Right atrium auricular region (tissue), 2 donors: ENCODE measurements at places on chromosomes 4 and X.

DNA sequence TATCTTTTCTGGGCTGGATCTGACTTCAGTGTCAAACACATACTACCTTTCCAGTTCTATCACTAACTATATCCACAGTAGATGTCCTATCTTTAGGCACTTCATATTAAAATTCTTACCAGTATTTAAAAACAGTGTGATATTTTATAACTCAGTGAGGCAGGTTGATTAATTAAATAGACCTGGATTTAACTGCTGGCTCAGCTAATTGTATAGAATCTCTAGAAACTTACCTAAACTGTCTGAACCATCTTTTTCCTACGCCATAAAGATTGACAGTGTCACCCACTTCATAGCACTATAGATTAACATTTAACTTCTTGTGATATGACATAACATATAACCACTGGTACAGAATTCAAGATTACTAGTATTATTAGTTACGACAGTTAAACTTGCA lies 935.3 kb downstream of the FAT4 start:
- DNase-seq: no peak

- DNase-seq: no peak
Observed at GRCh38 chrX:139890991-139891700, 41.7 kb downstream of the ATP11C start.

DNA sequence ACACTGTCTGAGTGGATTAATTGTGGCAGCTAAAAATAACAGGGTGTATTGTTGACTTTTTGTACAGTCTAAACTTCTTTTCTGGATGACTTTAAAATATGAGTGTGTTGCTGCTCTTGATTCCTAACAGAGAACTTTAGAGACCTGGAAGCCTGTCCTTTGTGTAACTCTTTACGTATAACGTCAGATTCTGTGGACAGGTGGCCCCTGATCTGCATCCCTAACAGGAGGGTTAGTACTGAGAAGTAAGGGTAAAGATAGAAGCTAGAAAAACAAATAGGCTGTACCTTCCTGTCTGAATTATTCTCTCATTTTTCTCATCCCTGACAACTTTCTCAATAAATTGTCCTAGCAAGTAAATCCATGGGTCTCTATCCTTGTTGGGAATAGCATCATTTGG lies 105.7 kb upstream of the LIMCH1 start:
- DNase-seq: no peak

- no peak for DNase-seq
Observed at GRCh38 chr4:122131562-122132157, 20.5 kb upstream of the BLTP1 start.

- DNase-seq: no peak
Observed at GRCh38 chr4:115763051-115763450, 649.6 kb upstream of the NDST4 start.

- no peak for DNase-seq
Observed at GRCh38 chrX:69298466-69299140, 133.3 kb upstream of the PJA1 start.

- no peak for DNase-seq
Observed at GRCh38 chrX:111013778-111014455, 82.1 kb upstream of the PAK3 start.

- no peak for DNase-seq
Observed at GRCh38 chr4:46550471-46550870, 160.5 kb upstream of the GABRA2 start.

GRCh38 chr4:152014280-152014679 lies 253.5 kb upstream of the GATB start:
- no peak for DNase-seq

DNA sequence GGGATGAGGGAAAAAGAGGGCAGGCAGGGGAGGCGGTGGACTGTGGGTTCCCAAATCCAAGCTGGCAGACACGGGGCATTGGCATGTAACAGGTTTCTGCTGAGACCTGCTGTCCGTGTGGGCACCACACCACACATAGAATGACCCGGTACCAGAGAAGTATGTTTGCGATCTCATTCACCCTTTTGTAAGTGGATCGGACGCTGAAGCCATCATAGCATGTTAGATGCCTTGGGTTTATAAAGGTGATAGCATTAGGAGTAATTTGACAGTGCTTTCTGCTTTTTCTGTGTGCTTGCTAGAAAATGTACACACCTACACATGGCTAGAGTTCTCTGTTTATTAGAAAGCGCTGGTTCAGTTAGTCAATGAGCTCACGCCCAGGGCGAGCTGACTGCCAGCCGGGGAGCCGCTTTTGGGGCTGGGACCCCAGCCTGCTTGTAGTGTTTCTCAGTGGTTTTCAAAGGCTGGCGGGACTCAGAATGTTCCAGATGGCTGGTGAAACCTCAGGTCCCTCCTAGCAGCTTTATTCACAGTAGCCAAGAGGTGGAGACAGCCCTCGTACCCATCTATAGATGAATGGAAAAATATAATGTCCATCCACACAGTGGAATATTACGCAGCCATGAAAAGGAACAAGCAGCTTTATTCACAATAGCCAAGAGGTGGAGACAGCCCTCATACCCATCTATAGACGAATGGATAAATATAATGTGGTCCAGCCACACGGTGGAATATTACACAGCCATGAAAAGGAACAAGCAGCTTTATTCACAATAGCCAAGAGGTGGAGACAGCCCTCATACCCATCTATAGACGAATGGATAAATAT lies 579 bp downstream of the IL3RA start:
- DNase-seq: no peak

DNA sequence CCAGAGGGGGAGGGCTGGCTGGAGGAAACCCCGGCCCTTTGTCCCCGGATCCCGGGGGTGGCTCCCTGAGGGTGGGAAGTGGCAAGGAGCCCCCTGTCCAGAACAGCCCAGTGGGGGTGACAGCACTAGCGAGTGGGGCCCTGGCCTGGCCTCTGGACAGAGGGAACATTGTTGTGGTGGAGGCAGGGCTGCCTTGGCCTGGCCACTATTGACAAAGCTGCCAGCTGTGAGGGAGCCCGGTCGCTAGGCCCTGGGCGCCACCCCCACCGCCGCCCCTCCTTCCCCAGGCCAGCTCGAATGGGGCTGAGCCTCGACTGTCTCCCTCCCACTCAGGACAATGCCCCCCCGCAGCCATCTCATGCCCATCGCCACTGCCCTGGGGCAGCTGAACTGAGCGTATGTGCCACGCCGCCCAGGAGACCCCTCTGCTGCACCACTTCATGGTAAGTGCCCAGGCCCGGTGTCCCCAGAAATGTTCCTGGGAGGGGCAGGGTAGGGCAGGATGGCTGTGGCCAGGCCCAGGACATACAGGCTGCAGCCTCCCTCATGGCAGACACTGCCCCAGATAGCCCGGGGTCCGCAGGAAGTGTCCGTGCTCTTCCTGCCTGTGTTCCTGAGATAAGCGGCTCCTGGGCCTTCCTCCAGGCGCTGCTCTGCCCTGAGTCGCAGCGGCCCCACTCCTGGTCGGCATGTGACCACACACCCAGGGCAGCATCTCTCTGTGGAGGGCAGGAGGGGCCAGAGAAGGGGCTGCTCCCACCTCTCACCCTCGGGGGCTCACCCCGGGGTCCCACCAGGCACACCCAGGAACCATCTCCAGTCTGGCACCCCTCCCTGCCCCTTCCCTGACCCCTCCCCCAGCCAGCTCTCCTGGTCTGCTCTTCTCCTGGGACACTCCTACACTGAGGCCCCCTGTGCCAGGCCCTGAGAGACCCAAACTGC lies 1.4 kb downstream of the PLXNB3 start:
- DNase-seq: no peak

GRCh38 chr4:30696191-30696590 lies 24.0 kb upstream of the PCDH7 start:
- no peak for DNase-seq

DNA sequence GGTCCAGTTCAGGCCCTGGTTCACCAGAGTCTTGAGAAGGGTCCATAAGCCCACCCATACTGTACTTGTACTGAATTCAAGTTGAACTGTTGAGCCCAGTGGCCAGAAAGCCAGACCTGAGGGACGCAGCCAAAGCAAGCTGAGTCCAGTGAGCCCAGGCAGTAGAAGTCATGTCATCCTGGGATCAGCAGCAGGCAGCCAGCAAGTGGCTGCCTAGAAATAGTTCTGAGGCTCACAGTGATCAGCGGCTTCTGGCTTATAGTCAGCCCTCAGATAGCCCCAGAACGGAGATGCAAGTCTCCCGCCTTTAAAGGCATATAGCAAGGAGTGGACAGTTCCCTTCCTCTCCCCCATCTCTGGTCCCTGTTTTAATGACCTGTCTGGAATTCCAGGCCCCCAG lies 347.1 kb downstream of the FBXW7 start:
- no peak for DNase-seq

- DNase-seq: no peak
Observed at GRCh38 chrX:107207089-107207488, 678 bp downstream of the DNAAF6 start.

DNA sequence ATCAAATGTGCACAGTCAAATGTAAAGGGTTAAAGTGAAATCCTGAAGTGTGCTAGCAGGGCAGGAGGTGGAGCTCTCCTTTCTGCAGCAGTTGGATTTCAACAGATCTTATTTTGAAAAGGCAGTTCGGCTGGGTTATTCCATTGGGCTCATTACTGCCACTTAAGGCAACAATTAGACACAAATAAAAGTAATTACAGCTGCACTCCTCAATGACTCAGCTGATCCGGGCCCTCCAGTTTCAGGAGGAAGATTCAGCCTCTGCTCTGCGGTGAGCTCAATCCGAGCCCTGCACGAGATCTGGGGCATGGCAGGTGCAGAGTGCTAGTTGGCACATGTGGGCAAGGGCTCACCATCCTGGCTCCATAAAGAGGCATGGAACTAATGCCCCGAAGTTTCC lies 85.4 kb downstream of the PHKA2 start:
- no peak for DNase-seq

DNA sequence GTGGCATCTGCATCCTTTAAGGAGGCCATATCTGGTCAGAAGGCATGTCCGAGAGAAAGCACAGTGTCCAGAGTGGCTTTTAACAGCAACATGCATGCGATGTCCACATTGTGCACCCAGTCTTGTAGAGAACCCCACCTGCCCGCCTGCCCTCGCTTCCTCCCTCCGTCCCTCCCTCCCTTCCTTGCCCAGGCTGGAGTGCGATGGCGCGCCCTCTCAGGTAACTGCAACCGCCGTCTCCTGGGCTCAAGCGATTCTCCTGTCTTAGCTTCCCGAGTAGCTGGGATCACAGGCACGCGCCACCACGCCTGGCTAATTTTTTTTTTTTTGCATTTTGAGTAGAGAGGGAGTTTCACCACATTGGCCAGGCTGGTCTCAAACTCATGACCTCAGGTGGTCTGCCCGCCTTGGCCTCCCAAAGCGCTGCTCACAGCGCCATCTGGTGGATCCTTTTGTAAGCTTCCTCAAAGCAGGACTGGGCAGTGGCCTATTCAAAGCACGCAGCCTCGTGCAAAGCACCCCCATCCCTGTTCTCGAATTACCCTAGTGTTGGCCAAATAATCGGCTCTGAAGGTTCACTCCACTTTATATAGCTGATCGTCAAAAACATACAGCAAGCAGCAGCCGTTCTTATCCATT lies 15.0 kb downstream of the BRCC3 start:
- DNase-seq: no peak

DNA sequence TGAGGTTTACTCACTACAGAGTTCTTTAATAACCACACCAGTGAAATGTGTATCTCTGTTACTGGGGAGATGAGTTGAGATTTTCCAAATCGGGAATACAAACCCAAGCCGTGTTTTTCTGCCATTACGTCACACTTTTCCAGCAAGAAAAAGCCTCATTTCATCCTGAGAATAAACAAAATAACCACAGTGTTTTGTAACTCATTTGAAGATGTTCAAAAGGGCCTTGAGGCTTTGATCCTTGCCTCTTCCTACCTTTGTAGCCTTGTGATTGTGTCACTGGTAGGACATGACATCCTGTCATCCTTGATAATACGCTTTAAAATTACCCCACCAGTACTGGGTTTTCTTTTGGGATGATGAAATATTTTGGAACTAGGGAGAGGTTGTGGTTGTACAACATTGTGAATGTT lies 2.9 kb downstream of the USP11 start:
- DNase-seq: no peak

GRCh38 chrX:13015536-13016236 lies 28.7 kb downstream of the FAM9C start:
- no peak for DNase-seq

- peak; percentile 62 for DNase-seq
Observed at GRCh38 chrX:135974279-135974856, 580 bp upstream of the MMGT1 start.

GRCh38 chr4:145609481-145610427 lies 9.4 kb upstream of the MMAA start:
- DNase-seq: peak; percentile 67

GRCh38 chrX:25083661-25084060 lies 67.9 kb upstream of the ARX start:
- no peak for DNase-seq

DNA sequence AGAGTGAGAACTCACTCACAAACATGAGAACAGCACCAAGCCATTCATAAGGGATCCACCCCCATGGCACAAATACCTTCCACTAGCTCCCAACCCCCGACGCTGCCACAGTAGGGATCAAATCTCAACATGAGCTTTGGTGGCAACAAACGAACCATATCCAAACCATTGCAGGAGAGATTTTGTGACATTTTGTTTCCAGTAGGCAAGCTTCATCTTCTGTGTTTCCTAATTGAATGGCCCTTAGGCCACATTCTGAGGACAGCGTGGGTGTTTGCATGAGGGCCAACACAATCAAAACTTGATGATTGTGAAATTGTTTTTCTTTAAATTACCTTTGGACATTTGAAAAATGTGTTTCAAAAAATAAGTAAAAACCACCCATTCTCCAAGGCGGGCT lies 102.6 kb upstream of the LNX1 start:
- DNase-seq: no peak

DNA sequence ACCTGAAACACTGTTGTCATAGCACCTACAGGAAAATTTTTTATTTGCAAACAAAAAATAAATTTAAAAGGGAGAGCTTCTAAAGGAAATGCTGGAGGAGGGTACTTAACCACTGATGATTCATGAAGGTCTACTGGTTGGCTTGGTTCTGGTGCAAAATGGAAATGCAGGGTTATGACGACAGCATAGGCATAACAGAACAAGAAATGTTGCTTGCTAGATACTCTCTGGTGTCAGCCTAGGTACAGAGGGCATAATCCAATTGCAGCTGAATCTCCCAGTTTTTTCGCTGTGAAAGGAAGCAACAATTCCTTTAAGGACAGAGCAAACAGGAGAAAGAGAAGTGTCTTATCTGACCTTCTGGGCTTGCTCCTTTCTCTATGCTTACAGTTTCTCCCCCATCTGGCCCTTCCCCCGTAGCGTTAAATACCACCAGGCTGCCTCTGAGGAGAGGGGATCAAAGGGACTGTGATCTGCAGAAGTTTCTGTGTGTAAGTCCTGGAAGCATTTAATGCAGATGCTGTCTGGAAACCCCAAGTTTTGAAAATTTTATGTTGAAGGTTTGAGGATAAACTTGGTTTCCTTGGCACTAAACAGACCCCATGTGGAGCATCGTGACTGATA lies 23.7 kb upstream of the CASK start:
- DNase-seq: no peak

DNA sequence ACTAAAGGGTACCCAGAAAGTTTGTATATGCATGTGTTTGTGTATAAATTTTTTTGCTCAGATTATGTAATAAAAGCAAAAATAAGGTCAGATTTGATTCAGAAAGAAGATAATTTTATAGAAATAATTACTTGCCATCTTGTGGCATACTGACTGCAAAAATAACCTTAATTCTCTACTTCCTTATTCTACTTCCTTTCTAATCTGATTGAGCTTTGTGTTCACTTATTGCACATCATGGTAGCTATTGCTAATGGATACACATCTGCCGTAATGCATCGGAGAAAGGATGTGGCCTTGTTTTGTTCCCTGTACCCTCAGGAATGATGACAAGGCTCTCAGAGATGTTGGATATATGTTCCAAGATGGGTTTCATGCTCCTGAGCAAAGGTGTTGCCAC lies 10.5 kb upstream of the GNPDA2 start:
- DNase-seq: no peak

- DNase-seq: no peak
Observed at GRCh38 chr4:188109157-188109755, at the start of gene TRIML2. Gene TRIML2 (minus strand): TSS chr4:188109603. CDS start chr4:188105368, 4,235 bp downstream.
